ENCODE measurements at places on chromosomes 1 and 21.

DNA sequence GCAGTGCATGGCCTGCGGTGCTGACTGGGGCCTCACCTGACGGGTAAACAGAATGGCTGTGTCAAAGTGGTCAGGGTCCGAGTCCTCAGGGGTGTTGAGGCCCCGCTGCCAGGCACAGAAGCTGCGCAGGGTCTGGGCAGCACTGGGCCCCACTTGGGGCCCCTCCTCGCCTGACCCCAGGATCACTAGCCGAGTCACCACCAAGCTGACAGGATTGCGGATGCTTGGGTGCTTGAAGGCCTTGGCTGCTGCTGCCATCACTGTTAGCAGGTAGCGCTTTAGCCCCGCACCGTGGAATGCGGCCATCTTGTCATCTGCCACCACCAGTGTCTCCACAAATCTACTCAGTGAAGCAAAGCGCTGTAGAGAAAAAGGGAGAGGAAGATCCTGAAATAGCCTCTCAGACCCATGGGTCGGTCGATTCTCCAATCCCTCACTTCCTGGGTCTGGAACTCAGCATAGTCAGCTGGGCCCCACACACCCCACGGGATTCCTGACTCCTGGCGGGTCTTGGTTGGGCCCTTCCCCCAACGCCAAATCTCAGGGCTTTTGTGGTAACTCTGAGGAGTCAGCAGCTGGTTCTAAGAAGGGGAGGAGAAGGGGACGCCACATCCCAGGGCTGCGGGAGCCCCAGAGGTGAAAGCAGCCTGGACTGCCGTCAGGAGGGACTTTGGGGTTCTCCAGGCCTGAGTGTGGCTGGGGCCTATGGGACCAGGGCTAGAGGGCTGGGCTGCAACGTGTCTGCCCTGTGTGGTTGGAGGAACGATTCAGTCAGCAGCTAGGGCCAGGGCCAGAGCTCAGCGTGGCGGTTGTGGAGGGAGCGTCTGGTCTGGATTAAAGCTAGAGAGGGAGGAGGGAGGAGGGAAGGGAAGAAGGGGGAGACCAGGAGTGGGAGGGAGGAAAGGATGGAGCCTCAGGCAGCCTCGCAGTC lies 2.1 kb downstream of the ADAMTS4 start:
- DNase-seq: no peak

- no peak for DNase-seq
These were observed 1.8 kb upstream of the SLC26A9 start for GRCh38 chr1:205945069-205945468.

DNA sequence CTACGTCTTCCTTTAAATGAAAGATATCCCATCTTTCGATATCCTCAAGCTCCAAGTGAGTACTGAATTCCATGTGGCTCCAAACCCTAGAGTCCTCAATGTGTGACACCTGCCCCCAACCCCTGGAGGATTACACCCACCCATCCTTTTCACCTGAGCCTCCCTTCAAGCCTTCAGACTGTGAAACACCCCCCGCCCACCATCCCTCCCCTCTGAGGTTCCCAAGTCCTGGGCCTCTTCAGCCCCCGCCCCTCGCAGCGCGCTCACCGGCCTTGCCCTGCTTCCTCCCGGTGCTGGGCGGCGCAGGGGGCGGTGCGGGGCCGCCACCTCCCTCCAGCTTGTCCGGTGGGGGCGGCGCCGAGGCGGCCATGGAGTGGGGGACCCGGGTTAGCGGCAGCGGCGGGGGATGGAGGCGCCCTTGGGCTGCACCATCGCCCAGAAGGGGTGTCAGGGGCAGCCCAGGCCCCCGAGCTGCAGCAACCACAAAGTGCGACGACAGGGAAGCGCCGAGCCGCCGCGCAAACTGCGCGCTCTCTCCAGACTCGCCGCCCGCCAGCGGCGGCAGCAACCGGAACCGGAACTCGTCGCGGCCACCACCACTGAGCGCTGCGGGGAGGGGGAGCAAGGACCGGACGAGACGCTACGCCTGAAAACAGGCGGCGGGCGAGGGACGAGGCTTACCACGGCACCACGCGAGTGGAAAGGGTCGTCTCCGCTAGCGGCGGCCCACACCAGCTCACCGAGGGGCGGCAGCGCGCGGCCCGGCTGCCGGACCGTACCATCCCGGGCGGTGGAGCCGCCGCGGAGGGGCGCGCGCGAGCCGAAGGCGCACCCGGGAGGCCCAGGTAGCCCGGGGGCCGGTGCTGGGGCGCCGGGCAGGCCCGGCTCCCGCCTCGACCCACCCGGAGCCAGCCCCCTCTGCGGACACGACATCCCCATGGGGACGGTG lies at the start of gene PYGO2:
Gene PYGO2 (minus strand): TSS at position 576 of the 949 bp plus-strand sequence. CDS start 206 bp downstream, at position 370.
- peak; percentile 81 for DNase-seq

- no peak for DNase-seq
These were observed 24.7 kb downstream of the ATP1A1 start for GRCh38 chr1:116397728-116398127.

GRCh38 chr1:205494115-205494514 lies 10.4 kb upstream of the CDK18 start:
- no peak for DNase-seq

DNA sequence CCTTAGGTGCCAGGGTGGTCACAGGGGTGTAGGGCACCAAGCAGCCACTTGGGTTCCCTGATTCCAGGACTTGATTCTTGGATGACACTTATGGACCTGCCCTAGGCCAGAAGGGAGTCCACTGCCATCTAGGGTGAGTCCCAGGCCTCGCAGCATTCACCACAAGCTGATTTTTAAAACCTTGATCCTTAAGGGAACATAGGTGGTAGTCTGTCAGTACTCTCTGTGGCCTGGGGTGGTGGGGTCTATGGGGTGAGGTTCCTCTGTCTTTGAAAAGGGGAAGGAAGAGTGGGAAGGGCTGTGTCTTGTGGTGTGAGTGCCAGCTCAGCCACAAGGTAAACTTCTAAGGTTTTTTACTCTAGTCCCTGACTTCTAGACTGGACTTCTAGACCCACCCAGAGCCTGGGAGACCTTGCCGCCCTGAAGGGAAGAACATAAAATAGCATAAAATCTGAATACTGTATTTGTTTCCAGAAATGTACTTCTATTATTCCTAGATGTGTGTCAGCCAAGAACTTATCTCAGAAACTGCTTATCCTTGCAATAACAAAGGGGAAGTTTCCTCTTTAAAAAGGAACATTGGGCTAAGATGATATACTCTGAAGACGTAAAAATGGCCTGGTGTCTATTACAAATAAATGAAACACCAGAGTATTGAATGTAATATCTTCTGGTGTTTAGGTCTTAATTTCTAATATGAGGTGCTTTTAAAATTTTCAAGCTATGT lies 757.3 kb downstream of the LTN1 start:
- no peak for DNase-seq

- DNase-seq: no peak
These were observed 375.9 kb downstream of the DSCAM start for GRCh38 chr21:40471103-40471502.

- DNase-seq: no peak
These were observed 81.0 kb downstream of the HMGB4 start for GRCh38 chr1:33944846-33945245.

GRCh38 chr1:61450454-61450853 lies 274.5 kb downstream of the TM2D1 start:
- no peak for DNase-seq

GRCh38 chr1:92899780-92900179 lies 61.5 kb downstream of the DIPK1A start:
- no peak for DNase-seq

DNA sequence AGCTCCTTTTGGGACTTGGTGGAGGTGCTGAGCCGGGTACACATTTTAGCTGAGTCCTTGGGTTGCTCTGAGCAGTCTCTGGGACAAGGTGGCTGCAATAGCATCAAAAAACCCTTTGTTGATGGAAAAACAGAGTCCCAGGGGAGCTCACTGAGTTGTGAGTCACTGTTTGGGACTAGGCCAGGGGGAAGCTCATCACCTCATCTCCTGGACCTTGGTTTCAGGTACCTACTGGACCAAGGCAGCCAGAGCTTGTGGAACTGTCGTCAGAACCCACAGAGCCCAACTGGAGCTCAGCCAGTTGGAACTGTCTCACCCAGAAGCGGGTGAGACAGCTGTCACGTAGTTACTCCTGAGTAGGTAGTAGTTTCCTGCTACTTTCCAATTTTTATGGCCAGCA lies 146.7 kb downstream of the HLX start:
- DNase-seq: no peak

GRCh38 chr1:157198619-157199420 lies 60.6 kb upstream of the ETV3 start:
- DNase-seq: no peak

DNA sequence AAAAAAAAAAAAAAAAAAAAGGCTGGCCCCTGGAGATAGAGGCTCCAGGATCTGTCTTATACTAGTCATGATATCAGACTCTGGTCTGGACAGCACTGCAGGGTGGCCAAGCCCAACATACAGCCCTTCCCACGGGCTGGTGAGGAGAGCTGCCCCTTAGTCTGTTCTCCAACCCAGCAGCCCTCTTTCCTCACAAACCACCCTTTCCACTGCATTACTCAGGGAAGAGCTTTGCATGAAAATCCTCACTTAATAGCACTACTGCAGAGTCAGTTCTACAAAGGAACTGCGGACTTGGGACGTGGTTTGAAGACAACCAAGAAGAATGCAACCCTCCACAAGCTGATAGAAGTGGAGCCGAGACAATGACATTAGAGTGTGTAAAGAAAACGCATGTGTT lies 5.7 kb downstream of the BCAR3 start:
- no peak for DNase-seq

DNA sequence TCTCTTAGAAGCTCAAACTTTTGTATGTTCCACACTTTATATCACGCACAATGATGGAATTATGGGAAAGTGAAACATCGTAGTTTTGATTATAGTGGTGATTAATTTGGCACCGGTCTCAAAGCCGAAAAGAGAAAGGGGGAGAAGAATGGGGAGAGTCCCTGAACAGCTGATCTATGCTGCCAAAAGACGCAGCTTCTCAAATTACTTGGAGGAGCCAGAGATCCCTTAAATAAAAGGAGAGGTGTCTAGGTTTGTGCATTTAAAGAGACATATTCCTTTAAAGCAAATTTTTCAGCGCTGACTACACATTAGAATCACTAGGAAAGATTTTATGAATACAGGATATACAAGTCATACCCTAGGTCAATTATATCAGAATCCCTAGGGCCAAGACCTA lies 599.6 kb upstream of the ADAMTS5 start:
- no peak for DNase-seq

DNA sequence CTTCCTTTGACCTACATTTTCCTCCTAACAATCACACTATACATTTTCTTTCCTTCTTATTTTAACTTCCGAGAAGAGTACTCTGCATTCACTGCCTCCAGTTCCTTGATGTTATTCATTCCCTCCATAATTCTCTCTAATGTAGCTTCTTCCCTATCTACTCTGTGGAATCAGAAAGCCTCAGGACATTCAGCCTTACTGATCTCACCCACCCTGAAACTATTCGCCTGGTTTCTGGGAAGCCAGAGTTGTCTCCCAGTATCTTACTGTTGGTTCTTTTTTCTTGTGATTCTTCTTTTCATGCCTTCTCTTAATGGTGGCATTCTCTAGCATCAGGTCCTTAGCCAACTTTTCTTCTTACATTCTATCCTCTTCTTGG lies 45.5 kb downstream of the WDR64 start:
- no peak for DNase-seq

- DNase-seq: no peak
These were observed 99.5 kb upstream of the DUSP10 start for GRCh38 chr1:221841251-221841982.

- no peak for DNase-seq
These were observed 10.1 kb upstream of the C1orf174 start for GRCh38 chr1:3910049-3910731.

DNA sequence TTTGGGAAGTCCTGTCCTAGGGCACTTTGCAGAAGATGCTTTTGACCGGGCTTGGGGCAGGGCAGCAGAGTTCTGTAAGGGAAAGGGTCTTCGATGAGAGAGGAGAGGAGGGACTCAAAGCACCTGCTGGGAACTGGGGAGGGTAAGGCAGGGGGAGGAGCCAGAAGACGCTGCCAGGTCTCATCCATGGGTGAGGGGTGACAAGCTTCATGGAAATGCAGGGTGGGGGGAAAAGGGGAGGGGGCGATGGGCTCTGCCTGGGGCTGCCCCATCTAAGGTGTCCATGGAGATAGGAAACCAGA lies 20.9 kb upstream of the C2CD2 start:
- no peak for DNase-seq

DNA sequence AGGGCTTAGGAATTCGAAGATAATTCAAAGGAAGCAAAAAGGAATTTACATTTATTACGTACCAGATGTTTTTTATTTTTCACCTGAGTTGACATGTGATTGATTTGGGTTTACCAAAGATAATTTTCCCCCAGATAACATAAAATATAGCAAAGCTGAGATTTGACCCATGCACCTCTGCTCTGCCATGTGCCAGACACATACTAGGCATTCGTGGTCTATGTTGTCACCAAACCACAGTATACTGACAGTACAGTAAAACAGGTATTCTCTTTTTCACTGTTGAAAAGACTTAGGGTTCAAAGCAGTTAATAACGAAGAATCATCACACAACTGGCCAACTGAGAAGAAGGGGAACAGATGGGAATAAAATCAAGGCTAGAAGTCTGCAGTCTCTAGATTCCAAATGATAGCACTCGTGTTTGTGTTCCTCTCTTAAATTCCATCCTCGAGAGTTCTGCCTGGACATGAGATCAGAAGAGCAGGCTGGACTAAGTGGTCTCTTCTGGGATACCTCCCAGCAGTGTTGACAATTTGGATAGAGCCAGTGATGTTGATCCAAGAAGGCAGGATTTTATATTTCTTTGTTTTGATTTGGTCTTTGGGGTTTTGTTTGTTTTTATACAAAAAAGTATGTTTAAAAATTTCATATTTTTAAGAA lies 85.3 kb upstream of the RAVER2 start:
- DNase-seq: no peak

DNA sequence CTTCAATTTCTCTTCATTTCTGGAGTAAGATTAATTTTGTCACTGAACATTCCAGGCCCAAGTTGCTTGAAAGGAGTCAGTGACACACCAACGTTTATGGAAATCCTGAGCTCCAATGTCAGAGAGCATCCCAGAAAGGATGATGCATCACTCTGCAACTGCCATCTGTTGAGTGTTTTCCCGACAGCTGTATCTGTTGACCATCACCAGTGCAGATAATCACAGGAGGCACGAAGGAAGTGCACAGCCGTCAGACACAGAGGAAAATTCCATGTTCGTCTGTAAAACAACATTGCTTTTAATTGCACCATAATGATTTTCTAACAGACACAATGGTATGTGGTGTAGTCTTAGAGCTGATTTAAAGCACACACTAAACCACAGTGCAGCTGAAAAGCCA lies 376.7 kb upstream of the ADGRL2 start:
- DNase-seq: no peak

DNA sequence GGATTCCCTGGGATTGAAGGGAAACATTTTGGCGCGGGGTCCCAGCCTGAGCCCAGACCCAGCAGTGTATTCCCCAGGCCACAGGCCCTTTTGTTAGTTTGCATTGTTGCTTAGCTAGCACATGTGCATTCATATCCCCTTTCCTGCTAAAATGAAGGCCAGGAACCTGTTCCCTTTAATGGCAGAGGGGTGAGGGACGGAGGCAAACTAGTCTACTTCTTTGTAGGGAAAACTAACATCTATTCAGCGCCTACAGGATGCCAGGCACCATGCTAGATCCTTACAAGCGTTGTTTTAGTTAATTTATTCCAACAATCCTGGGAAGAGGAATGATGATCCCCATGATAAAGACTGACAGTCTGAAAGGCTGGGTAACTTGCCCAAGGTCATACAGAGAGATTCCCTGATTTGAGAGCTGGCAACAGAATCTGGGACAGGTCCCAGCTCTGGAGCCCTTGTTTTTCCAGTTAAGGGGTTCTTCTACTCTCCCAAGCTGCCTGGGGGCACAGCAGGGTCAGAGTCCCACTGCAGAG lies 595 bp upstream of the E2F2 start:
- no peak for DNase-seq

Data from T-helper 17 cell (primary cell).